CD8-positive, alpha-beta T cell (primary cell): ENCODE measurements at places on chromosomes 3 and 15.

- no peak for DNase-seq
Observed at GRCh38 chr3:20083953-20084352, 43.7 kb downstream of the KAT2B start.

DNA sequence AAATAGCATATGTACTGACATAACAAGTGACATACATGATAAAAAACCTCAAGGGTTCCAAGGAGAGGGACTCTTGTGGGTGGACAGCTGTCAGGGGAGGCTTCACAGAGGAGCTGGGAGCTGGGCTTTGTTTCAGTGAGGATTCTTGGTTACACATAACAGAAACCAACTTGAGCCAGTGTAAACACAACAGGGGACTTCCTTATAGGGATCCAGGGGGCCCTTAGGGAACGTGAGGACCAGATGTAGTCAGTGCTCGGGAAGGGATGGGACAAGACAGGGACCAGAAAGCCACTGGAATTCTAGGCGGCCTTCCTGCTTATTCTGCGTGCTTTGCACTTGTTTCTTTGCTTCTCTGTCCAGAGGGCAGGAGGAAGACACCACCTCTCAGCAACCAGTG, 34.9 kb downstream of the SNAPC5 start:
- no peak for DNase-seq

GRCh38 chr15:25993506-25993905, 130.4 kb upstream of the ATP10A start:
- DNase-seq, result no peak

DNA sequence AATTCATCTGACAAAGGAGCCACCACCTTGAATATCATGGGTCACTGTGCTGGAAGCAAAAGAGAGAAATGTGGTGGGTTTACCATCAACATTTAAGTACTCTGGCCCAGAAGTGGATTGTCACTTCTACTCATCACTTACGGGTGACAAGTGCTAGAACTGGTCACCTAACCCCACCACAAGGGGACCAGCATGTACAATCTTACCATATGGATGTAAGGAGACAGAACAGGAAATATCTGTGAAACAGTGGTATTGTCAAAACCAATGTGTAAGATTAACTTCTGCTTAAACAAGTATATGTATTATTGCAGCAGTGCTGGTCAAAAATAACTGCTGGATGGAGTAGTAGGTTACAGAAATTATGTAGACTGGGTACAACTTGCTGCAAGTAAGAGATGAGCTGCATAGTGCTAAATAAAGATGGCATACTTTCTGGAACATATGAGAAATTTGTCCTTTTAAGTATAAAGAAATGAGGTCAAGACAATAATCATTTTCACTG, 171.8 kb downstream of the POTEB3 start:
- no peak for DNase-seq

DNA sequence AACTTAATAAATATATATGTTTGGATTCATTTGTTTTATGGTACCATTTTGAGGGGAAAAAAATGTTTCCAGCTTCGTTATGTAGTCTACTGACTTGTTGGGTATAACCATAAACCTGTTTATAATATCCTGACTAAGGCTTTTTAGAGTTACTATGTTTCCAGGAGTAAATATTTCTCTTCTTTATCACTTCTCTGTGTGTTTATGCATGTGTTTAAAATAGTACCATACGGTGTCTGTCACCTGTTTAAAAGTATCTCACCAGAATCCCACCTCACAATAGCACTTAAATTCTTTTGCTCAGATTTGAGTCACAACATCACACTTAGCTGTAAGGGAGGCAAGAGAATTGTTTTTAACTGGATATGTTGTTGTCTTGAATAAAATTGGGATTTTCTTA, 15.1 kb downstream of the LACTB start:
- DNase-seq, result no peak

GRCh38 chr3:71208211-71209095, 375.1 kb downstream of the FOXP1 start:
- DNase-seq, result no peak

- no peak for DNase-seq
Observed at GRCh38 chr3:139292192-139292591, 51.6 kb upstream of the MRPS22 start.

- no peak for DNase-seq
Observed at GRCh38 chr3:72530426-72530825, 317.8 kb downstream of the SHQ1 start.

GRCh38 chr15:48834756-48835155, 23.9 kb upstream of the CEP152 start:
- no peak for DNase-seq

DNA sequence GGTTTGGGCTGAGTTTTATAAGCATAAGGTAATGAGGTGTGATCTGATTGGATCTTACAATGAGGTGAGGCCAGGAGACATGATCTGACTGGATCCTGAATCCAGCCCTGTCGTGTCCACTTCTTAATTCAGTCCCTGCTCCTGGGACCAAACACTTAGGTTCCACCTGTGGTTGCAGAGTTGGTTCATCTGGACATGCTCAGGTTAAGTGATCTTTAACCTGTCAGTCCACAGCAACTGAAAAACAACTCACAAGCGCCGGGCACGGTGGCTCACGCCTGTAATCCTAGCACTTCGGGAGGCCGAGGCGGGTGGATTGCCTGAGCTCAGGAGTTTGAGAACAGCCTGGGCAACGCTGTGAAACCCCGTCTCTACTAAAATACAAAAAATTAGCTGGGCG, 679.3 kb upstream of the ALCAM start:
- DNase-seq, result no peak

DNA sequence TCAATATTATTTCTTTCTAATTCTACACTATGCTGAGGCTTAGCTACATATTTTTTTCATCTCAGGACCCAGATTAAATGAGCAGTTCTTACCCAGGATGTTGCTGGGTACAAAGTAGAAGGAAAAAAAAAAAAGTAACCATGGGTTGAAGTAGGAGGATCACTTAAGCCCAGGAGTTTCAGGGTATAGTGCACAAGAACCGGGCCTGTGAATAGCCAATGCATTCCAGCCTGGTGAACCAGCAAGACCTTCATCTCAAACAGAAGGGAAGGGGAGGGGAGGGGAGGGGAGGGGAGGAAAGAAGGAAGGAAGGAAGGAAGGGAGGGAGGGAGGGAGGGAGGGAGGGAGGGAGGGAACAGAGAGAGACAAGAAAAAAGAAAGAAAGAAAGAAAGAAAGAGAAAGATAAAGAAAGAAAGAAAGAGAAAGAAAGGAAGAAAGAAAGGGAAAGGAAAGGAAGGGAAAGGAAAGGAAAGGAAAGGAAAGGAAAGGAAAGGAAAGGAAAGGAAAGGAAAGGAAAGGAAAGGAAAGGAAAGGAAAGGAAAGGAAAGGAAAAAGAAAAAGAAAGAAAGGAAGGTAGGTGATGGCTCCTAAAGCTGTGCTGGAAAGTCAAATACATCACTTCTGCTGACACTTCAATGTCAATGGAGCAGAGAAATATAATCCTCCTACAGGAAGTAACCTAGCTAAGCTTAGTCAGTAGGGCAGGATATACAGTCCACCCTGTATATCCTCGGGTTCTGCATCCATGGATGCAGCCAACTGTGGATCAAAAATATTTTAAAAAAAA, 206.8 kb upstream of the TGFBR2 start:
- no peak for DNase-seq

DNA sequence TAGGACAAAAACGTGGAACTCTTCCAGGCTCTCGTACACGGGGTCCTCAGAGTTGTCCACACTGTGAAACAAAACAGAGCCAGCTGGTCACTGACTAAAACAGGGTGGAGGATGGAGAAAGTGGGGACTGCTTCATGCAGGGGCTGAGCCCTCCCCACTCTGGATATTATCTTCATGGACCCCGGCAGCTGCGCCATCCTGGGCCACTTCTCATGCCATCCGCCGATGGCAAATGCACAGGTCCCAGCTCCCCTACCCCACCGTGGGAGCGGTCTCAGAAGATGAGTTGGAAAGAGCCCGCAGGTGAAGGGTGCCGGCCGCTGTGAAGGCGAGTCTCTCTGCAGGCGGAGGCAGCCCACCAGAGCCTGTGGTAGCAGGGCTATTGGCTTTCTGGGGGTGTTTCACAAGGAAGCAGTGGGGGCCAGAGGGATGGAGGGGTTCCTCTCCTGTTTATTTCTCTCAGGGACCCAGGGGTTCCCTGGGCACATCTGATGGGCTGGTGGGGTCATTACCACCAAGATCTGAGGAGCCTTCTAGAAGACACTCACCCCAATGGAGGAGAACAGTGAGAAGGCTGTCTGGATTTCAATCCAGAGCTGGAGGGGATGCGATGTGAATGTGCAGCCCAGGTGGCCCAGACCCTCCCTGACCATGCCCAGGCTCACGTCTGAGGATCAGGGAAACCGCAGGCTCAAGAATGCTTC, 177.3 kb downstream of the KLF13 start:
- peak; percentile 5 for DNase-seq

DNA sequence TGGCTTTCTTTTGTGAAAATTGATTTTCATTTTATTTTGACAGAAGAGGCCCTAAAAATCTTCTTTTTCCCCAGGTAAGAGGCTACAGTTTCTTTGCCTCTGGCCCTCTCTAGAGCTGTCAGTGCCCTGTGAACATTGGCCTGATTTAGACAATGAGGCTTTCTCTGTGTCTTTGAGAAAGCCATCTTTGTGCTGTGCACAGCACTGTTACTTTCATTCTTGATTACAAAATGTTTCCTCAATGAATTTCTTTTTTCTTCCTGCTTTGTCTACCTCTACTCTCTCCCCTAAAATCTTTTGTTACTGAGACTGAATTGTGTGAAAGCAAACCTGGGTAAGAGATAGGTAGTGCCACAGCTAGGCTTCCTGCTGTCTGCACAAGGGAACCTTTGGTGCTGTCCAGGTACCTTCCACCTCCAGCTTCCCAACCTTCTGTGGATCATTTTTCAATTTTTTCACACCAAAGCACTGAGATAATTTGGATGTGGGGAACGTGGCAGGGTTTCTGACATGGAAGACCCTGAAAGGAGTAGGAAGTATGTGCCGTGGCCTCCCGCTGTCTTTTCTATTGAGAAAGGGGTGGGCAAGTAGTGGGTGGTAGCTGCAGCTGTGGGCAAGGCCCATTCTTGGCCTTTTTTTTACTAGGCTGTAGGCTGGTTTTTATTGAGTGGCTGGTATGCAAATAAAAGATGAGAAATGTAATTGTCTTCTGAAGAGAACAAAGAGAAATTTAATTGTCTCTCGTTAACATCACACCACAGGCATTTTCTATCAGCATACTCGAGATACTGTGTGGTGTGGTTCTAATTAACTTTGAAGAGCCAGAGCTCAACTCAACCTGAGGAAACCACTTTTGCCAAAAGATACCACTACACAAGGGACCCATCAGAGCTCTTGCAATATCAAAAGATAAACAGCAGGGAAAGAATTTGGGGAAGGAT, 21.0 kb downstream of the RAB8B start:
- DNase-seq, result peak; percentile 55
